ENCODE measurements at places on chromosomes 6 and 20. TPM values are rescaled to one million over a fixed set of nuclear protein-coding genes. Genes with fewer than 3 reads are reported as not detected.

The SOX4 gene
- total RNA-seq = 79.4 TPM

The ZNF334 gene
- total RNA-seq = 7.7 TPM

The OR2J3 gene
- total RNA-seq = 0.06 TPM

The HLA-DPB1 gene
- 174 TPM for total RNA-seq

The MAS1L gene
- total RNA-seq = 0.26 TPM

The BANF2 gene
- total RNA-seq = not detected

The ADA gene
- 5.1 TPM for total RNA-seq

- no peak for DNase-seq
Measured at GRCh38 chr6:35717449-35718374, 19.1 kb upstream of the ARMC12 start.

GRCh38 chr6:113632220-113632864 is 224.8 kb upstream of the MARCKS start:
- peak; percentile 37 for DNase-seq

DNA sequence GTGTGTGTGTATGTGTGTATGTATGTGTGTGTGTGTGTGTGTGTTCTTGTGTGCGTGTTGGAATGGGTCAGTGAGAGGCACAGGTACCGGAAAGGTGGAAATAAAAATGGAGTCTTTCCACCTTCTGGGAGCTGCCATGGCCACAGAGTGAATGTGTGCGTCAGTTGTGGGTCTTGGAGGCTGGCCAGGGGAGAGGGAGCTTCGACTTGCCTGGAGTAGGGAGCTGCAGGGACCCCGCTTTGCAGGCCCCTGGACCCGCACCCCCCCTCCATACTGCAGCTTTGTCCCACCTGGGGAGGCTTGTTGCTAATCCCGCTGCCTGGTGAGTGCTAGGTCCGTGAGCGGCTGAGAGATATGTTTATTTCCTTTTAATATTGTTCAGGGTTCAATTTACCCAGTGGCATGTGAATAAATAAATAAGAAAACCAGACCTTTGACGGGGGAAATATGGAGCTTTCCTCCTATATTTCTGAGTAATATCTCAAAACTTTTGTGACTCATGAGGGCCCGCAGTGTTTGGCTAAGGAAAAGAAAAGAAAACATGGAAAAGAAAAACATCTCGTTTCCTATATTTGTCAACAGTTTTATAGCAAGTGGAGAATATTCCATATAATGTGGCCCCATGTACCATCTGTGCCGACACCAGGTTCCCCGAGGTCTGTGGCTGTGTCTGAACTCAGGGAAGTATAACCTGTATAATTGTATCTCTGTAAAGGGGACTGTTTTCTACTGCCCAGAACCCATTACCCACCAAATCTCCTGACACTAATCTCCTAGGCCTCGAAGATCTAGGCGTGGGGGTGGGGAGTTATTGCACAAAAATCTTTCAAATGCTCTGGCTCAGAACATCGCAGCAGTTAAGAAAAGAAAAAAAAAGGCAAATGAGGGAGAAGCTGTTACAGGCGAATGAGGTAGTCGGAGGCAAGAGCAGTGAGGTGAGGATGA is 24.6 kb upstream of the CCDC167 start:
- DNase-seq = no peak

GRCh38 chr6:170185175-170185978 is 105.5 kb downstream of the DLL1 start:
- peak; percentile 3 for DNase-seq

DNA sequence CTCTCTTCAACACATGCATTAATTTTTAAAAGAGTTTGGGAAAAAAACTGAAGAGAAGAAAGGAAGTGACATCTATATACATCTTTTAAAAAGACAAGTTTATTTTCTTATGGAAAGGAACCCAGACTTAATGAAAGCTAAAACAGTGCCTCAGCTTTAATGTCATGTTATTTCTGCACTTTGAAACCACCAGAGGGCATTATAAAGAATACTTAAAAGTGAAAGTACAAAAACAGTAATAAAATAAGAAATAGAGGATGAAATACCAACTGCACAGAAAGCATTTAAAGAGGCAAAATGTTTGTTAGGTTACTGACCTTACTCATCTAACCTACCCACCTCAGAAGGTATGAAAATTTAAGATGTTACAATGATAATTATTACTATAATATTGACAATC is 98.8 kb downstream of the HUS1B start:
- DNase-seq = no peak

GRCh38 chr20:11072982-11073381 is 399.2 kb upstream of the JAG1 start:
- no peak for DNase-seq

DNA sequence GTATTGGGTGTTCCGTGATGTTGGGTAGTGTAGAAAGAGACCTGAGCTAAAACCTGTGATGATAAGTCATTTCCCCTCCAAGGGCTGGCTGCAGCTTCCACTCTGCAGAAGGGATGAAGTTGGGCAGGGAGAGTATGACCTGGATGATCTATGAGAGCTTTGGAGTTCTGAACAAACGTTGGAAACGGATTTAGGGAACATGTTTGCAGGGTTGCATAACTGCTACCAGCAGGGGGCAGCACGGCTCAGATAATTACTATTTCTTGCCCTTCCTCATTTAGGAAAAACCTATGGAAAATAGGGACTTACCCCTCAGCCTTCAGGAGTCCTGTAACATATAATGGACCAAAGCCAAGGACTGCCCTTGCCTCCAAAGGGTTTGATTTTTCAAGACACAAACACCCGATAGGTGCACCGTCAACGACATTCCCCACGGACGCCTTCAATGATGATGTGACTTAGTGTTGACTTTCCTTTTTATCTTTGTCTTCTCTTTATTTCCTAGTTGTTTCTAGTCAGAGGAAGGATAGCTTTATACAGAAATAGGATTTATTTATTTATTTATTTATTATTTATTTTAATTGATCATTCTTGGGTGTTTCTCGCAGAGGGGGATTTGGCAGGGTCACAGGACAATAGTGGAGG is 164.9 kb upstream of the SASH1 start:
- DNase-seq = peak; percentile 61

DNA sequence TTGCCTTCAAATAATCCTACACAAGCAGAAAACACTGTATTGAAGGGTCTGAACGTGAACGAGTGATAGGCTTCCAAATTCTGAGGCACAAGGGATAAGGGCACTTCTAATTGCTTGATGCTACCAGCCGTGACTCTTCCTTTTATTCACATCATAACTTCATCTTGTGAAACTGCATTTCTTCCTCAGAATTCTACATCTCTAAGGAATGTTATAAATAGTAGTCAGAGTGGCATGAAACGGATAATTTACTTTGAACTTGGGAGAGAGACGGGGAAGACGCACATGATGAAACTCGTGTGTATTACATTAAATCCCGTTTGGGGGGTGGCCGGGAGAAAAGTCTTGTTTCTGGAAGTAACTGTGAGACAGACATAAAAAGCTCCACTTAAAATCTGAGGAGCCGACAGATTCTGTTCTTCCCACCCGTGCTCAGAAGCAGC is 754 bp downstream of the HDDC2 start:
- no peak for DNase-seq

DNA sequence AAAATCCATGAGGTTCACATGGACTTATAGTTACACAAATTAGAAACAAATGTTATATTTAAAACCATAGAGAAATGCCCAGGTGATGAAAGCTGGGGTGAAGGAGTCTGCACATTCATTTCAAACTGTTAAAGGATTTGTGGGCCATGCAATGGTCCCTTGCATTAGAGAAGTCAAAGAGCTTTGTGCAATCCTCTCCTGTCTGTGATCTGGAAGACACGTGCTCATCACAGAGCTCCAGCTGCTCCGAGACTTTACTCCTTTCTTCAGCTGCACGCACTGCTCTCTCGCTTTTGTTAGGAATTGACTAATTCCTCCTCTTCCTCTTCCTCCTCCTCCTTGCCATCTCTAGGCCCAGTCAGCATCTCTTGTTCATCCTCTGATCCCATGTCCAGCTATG is 4.1 kb upstream of the AIF1 start:
- no peak for DNase-seq

- DNase-seq = no peak
Measured at GRCh38 chr6:46961232-46961631, 39.5 kb upstream of the ADGRF5 start.

GRCh38 chr6:166903500-166903899 is 52.9 kb downstream of the RNASET2 start:
- DNase-seq = no peak

DNA sequence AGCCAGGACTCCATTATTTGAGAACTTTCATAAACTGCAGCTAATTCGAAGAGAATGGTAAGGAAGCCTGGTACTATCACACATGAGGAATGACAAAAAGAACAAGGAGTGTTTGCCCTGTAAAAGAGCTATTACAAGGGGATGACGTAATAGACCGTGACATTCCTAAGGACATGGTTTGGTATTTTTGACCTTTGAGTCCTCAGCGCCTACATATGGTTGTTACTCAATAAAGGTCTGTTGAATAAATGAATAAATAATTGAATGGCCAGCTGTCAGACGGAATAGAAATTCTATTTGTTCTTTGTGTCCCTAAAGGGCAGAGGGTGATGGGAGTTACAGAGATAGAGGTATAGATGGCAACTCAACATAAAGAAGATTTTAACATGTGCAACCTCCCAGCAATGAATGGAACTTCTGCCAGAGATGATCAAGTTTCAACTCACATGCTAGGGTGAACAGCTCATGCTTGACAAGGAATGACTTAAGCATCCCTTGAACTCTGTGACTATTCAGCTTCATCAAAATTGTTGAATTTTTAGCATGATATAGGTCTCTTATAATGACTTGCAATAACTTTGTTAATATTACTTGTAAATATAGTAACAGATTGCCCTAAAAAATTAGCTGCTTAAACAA is 115.4 kb downstream of the TENT5A start:
- no peak for DNase-seq

GRCh38 chr6:112432853-112433252 is 85.7 kb downstream of the RFPL4B start:
- no peak for DNase-seq

- DNase-seq = peak; percentile 36
Measured at GRCh38 chr6:71404145-71404966, 115.7 kb downstream of the OGFRL1 start.

DNA sequence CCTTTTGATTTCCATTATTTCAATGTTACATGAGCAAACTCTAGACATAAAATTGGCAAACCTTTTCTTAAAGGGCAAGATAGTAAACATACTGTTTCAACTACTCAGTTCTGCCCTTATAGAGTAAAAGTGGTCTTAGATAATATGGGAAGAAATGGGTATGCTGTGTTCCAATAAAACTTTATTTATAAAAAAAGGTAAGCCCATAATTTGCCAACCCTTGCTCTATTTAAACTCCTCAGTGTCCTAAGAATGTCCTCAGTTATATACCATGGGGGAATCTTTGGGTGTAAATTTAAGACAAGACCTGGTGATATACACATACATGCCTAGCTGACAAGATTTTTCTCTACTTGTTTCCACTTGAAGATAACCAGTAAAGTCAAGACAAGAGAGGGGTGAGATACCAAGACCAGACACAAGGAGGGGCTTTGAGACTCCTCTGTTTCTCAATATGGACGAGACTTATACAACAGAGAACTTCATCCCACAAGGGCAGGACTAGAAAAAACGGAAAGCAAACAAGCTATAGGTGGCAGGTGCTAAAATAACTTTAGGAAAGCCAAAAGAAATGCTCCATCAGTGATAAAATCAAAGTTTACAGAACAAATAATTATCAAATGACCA is 10.5 kb downstream of the SNX3 start:
- DNase-seq = no peak

DNA sequence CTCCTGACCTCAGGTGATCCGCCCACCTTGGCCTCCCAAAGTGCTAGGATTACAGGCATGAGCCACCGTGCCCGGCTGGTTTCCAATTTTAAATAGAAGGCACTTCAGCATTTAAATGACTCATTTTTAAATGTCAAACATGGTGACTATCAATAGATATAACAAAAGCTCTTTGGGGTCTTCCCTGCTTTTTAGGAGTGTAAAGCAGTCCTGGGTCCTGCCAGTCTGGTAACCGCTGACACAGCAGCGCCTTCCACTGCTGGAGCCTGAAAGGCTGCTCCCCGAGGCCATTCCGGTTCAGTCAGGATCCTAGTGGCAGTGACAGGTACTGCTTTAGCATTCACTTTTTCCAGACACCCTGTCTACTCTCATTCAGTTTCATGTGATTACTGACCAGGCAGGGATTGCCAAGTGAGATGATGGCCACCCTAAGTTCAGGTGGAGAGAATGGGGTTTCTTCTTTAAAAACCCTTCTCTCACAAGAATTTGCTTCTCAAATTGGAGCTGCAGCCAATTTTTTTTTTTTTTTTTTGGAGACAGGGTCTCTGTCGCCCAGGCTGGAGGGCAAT is 5.1 kb downstream of the DIDO1 start:
- DNase-seq = peak; percentile 57

DNA sequence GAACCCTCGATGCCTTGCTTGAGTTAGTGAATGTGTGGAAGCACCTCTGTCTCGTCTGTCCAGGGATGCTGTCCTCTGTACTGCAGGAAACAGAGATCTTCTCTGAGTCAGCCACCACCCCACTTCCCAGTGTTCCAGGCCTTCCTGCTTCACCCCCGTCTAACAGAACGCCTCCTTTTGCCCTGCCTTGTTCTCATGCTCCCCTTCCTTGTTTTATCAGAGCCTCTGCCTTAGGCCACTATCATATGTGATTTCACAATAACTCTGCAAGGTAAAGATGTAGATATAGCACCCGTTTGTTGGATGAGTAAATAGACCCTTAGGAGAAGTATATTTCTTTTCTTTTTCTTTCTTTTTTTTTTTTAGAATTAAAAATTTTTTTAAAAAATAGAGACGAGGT is 106.7 kb upstream of the CLDN20 start:
- DNase-seq = no peak
